CD8-positive, alpha-beta memory T cell (primary cell): ENCODE measurements at places on chromosomes 3 and 15. TPM values are rescaled to one million over a fixed set of nuclear protein-coding genes. Genes with fewer than 3 reads are reported as not detected.

MYRIP gene
- total RNA-seq = not detected

ADGRG7 gene
- not detected for total RNA-seq

DNA sequence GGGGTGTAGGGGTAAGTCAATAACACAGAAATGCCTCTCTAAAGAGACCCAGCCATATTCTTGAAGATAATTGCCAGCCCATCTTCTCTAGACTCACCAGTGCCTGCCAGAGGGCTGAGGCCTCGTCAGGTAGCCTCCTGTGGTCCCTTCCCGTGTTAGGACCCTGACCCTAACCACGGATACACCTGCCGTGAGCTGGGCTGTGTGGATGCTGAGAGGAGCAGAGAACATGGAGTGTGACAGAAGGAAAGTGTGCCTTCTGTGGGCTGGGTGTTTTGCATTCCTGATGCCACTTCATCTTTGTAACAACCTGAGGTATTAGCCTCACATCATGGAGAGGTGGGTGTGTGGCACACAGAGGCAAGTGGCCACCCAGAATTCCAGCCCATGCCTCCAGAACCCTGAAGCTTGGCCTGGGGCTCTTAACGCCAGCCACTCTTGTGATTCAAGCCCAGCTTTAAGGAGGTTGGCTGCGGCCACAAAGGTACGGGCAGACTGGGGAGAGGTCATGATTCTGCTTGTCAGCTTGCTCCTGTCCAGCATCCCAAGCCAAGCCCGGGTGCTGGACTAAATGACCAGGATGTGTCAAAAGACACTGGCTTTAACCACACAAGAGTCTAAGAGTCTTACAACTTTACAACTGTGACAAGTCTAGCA is 21.1 kb upstream of the ABTB1 start:
- no peak for DNase-seq

DNA sequence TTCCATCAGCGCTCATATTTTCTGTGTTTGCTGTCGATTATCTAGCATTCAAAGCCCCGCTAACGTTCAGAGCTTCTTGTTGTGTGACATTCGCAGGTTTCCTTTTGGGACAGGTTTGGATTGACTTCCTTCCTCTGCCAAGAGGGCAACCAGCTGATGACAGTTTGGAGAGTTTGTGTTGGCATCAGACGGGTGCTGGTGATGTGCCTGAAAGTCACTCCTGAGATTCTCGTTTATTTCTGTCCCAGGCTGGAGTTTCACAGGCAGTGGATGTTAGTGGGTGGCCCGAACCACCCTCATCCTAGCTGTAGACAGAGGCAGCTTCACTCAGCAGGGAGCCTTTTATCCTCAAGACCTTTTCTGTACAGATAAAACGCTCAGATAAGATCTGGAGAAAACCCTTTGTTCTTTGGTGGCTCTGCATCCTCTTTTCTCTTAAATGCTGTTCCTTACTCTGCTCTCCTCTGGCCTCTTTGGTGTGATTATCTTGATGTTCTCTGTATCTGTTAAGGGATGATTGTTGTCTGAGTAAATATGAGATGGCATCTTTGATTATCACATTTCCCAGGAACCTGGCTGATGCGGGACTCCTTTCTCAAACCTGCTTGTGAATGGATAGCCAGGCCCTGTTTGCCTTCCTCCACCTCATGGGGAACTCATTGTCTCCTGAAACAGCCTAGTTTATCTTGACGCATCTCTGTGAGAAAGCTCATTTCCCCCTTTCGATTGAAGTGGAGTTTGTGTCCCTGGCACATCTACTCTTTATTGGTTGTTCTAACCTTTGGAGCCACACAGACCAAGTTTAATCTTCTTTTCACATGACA is 35.9 kb downstream of the CGNL1 start:
- DNase-seq = no peak

SLC6A1 gene
- not detected for total RNA-seq

ZKSCAN7 gene
- 3.7 TPM for total RNA-seq

CD200R1 gene
- total RNA-seq = 3.5 TPM

DNA sequence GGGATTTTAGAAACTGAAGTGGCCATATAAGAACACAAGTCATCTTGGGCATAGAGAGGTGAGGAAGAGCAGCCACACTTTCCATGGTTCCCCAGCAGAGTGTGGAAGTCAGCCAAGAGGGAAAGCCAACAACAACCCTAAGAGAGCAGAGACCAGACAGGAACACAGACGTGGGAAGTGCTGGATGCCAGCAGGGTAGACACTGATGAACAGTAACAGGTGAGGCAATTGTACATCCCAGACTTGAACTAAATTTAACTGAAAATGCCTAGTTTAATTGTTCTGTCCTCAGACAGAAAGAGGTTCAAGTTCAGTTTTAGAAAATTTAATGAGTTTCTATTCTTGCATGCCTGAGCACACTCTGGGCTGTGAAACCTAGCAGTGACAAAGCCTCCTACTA is 212.1 kb downstream of the ATP8B4 start:
- no peak for DNase-seq

ILDR1 gene
- total RNA-seq = not detected

DNA sequence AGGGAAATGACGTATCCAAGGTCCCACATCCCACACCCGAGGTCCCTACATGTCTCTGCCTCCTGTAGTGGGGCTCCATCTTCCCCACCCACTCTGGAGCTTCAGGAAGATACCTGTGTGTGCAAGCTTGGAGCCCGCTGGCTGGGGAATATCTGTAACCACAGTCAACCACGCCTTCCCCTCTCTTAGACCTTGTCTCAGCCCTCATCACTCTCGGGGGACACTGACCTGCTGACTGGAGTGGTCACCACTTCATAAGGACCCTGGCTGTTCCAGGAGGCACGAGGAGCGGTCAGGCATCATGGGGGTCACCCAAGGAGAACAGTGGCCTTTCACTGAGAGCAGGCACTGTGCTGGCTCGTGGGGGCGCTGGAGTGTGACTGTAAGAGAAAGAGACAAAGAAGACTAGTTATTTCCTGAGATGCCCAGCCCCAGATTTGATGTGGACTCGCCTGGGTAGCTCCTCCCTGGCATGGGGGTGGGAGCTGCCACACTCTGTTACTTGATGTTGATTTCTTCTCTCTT is 48.6 kb downstream of the CTXND1 start:
- no peak for DNase-seq

DNA sequence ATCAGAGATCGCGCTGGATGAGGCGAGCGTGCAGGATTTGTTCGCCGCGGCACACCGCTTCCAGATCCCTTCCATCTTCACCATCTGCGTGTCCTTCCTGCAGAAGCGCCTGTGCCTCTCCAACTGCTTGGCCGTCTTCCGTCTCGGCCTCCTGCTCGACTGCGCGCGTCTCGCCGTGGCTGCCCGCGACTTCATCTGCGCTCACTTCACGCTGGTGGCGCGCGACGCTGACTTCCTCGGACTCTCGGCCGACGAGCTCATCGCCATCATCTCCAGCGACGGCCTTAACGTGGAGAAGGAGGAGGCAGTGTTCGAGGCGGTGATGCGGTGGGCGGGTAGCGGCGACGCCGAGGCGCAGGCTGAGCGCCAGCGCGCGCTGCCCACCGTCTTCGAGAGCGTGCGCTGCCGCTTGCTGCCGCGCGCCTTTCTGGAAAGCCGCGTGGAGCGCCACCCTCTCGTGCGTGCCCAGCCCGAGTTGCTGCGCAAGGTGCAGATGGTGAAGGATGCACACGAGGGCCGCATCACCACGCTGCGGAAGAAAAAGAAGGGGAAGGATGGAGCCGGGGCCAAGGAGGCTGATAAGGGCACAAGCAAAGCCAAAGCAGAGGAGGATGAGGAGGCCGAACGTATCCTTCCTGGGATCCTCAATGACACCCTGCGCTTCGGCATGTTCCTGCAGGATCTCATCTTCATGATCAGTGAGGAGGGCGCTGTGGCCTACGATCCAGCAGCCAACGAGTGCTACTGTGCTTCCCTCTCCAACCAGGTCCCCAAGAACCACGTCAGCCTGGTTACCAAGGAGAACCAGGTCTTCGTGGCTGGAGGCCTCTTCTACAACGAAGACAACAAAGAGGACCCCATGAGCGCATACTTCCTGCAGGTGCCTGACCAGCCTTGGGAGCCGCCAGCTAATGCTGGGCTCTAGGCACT is 819 bp downstream of the KLHL40 start:
- no peak for DNase-seq

PROS1 gene
- total RNA-seq = 0.40 TPM

DNA sequence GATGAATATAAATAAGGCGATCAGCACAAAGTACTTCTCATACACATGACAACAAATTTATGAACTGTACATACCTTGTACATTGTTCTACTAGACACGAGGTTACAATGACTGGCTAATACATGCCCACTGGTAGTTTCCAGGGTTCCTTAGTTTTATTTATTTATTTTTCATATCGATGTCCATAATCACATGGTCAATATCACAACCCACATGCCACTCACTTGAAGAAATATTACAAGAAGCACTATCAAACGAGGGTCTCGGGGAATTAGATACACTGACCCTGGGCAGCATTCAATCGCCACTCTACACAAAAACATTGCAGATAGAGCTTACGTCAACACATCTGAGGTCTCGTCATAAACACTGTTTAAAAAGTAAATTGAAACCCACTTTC is 21.2 kb upstream of the WNT5A start:
- no peak for DNase-seq

DNA sequence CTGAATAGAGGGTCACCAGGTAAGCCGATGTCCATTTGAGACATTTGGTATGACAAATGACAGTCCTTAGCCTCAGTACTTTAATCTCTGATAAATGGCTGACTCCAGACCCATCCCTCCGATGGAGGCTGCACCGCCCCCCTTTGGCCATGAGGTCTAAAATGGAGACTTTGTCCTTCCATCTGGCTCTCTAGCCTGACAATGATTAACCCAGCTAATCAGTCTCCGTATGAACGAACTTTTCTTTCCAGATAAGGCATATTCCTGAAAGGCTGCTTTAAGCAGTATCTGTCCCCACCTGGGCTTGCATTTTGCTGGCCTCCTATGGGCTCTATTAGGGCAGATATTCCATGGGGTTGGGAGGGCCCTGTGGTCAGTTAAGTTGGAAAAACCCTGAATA is 10.8 kb upstream of the MYZAP start:
- no peak for DNase-seq

QARS1 gene
- 244 TPM for total RNA-seq

GRCh38 chr3:35968043-35968622 is 328.8 kb downstream of the ARPP21 start:
- DNase-seq = no peak

TMIE gene
- total RNA-seq = 0.16 TPM

GABRA5 gene
- total RNA-seq = not detected

DNA sequence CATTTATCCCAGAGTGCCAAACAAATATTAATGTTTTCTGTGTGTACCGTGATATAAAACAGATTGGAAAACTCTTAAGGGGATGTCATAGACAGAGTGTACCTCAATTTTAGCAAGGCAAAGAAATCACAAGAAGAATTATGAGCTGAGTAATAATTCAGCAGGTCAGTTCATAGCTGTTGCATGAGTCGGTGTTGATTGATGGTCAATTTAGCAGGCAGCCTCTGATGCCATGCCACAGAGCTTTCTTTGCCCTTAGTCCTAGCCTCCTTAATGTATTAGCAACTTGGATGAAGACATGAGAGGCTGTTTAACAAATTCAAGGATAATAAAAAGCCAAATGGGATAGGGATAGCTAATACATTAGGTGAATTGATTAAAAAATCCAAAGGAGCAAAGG is 6.8 kb downstream of the SLC35A5 start:
- DNase-seq = no peak

FSIP1 gene
- total RNA-seq = 0.63 TPM

DNA sequence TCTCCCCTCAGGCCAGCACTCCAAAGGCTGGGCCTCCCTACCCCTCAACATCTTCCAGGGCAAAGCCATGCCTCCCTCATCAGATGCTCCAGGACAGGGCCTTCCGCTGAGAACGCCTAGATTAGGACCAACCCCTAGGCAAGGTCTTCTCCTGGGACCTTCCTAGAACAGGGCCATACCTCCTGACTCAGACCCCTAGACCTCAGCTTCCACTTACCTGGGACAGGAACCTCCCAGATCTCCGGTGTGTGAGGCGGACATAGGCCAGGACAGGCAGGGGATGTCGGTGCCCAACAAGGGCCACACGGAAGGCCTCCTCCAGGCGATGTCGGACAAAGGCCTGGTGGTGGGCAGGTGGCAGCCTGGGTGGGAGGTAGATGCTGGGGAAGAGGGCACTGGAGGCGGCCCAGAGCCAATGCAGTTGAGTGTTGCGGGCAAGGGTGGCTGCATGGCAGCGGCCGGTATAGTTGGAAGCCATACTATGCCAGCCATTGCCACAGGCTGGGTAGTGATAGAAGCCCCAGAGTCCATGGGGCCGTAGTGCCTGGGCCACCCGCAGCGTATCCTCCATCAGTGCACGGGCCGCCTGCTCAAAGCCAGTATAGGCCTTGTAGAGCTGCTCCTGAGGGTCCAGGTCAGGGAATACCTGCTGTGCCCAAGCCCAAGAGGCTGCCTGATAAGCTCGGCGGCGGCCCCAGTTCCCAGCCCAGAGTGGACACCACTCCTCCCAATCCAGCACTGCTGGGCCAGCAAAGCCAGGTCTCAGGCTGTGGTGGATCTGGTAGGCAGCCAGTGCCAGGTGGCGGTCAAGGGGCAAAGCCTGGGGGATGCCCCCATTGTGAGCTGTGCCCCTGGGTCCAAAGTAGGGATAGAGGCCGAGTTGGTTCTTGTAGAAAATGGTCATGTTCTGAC is 2.5 kb upstream of the IFRD2 start:
- DNase-seq = no peak

GRCh38 chr15:40754574-40754882 is 526 bp downstream of the RMDN3 start:
- no peak for DNase-seq

GRCh38 chr15:78923480-78924360 is 21.1 kb downstream of the CTSH start:
- DNase-seq = no peak

DNA sequence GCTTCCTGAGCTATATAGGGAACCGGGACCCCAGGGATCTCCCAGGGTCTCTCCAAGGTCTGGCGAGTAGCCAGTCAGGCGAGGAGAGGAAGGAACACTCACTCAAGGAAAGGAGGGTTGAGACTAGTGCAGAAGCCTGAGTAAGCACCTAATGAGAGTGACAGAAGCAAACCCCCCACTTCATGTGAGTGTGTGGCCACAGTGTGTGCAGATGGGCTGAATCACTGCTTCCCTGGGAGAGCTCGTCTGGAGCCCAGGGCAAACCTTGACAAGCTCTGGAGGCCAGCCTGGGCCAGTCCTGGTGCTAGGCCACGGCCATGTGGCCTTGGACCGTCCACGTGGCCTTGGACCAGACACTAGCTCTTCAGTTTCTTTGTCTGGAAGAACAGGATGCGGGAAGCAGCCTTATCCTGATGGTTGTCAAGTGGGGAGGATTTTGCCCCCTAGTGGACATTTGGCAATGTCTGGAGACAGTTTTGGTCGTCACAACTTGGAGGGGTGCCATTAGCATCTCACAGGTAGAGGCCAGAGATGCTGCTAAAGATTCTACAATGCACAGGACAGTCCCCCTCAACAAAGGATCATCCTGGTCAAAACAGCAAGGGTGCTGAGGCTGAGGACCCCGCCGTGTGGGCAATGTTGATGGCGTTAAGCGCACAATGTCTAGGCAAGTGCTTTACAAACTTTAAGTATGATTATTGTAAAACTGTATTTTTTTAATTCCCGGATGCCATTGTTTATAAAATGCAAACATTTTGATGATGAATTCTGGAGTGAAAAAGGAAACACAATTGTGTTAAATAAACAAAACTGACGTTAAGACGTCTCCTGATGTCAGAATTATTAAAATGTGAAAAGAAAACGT is 34.8 kb upstream of the CTSH start:
- no peak for DNase-seq
